Activated gamma-delta T cell treated with Interleukin-2 at 50 U/mL for 16 hours (primary cell): ENCODE measurements at places on chromosomes 5 and 9.
A peak's percentile ranks its signal among the peaks of the same experiment; 100 is the strongest.

DNA sequence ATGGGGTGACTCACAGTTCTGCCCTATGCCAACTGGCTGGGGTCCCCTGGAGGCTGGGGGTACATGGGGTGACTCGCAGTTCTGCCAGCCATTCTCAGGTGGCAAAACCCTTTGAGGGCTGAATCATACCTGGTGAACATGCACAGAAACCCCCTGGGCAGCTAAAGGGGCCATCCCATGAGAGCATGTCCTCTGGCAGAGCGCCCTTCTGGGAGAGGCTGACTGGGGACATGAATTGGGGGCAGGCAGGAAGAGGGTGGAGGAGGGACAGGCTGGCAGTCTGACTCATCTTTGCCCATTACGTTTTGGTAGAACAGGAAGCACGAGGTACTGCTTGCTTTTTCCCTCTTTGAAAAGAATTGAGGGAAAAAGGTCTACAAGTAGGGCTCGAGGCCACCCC is 16.7 kb downstream of the TRAF1 start:
- peak; percentile 59 for DNase-seq

DNA sequence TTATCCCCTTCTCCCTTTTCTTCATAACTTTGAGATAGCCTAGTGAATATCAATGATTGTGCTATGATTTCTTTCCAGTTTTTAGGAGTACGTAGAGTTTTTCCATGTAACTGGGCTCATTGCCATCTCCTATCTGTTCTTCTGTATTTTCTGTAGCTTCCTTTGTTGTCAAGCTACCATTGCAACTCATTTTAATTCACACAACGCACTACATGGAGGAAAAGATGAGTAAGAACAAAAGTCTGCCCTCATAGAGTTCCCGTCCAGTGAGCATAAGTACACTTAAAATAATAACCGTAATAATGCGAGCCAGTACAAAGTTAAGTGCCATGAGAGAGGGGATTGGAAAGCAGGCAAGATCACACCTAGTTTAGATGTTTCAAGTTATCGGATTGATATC is 177.7 kb downstream of the PAM start:
- DNase-seq: no peak

DNA sequence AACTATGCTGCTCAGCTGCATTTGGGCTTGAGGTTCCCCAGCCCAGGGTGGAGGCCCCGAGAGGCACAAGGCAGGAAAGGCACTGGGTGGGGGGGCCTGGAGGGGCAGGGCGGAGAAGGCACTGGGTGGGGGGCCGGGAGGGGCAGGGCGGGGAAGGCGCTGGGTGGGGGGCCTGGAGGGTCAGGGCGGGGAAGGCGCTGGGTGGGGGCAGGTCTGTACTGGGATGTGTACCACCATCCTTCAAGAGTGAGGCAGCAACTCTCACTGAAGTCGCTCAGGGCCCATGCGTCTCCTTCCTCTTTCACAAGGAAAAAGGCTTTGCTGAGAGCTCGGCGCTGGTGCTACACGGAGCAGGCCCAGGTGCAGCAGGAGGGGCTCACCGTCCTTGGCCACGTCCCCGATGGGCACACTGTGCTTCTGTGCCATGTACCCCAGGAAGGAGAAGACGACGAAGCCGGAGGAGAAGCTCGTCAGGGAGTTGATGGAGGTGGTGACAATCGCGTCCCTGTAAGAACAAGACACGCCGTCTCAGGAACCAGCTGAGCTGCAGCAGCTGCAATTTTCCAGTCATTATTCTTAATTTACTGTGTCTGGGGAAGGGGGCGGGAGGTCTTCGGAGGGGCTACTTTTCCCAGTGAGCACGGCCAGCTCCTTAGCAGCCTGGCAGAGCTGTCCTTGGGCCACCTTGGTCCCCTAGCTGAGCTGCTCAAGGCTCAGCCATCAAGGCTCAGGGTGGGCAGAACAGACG is 30.8 kb downstream of the SLC6A3 start:
- DNase-seq: no peak

GRCh38 chr9:136239983-136240330 is 5.7 kb downstream of the QSOX2 start:
- no peak for DNase-seq

- no peak for DNase-seq
Observed at GRCh38 chr9:22452415-22453010, 5.9 kb downstream of the DMRTA1 start.

GRCh38 chr9:82299870-82300269 is 311.3 kb downstream of the SPATA31D1 start:
- DNase-seq: no peak

GRCh38 chr9:113546566-113546965 is 83.0 kb downstream of the RGS3 start:
- no peak for DNase-seq

DNA sequence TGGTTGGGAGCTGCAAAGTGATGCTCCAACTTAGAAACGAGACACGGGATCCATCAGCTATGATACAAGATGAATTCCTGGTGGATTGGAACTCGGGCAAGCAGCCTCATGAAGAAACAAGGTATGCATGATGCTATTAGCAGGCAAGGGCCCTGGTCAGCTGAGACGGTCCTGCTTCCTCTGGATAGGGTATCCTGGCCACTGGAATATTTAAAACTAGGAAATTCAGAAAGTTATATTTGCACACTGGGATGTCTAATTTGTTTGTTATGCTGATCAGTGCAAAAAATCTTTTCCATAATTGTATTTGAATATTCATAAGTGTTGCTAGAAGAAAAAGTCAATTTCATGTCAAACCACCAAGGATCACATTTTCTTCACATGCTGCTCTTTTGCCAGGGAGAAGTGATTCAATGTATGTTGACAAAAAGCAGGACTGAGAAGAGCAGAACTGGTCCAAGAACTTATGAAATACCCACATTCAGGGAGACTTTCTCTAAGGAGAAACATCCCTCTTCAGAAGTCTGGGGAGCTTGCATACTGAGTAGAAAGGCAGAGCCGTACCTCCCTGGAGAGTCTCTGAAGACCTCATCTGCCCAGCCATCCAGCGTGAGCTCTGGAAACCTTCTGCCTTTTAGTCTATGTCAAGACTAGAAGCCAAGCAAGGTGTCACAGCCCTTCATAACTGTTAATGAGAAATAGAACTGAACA is 6.7 kb upstream of the NXNL2 start:
- DNase-seq: no peak

GRCh38 chr5:12016159-12016746 is 112.0 kb upstream of the CTNND2 start:
- DNase-seq: no peak

GRCh38 chr9:8653111-8653510 is 853.5 kb upstream of the DMAC1 start:
- DNase-seq: no peak

DNA sequence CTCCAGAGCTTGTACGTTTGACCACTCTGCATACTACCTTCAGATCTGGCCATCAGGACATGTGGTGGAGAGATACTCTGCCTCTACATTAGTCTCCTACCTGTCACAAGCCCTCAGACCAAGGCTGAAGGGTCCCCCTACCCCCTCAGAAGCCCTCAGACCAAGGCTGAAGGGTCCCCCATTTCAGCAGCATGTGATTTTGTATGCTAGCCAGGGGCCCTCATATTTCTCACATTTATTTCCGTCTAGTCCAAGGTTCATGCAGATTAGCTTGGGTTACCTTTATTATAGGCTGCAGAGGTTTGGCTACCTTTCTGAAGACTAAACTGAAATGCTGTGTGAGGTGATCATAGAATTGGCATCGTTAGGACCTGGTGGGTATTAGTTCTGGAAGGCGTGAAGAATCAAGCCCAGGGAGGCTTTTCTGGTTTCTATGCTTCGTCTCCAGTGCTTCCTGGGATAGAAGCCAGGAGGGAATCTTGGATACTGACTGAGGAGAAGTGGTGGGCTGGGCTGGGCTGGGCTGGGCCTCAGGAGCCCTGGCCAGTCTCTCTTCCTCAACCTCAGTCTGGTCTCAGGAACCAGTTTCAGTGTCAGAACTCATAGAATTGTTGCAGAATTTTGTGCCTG is 2.8 kb downstream of the SMIM32 start:
- DNase-seq: no peak

- DNase-seq: peak; percentile 58
Observed at GRCh38 chr9:126611592-126612325, 2.0 kb upstream of the LMX1B start.

DNA sequence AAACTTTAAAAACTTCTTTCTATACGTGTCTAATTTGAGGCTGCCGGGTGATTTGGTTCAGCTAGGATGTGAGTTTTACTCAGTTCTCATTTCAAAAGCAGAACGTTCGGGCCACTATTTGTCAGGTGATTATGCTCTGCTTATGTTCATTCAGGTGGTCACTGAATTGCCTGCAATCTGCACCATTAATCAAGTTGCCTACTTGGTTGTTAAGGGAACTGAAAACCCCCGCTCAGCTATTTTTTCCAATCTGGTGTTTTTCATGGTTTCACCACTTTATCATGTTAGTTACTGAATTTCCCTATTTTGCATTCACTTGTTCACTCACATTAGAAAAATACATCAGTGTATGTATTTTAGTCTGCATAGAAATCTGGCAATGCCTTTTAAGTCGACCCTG is 523.0 kb downstream of the CSNK1G3 start:
- no peak for DNase-seq

DNA sequence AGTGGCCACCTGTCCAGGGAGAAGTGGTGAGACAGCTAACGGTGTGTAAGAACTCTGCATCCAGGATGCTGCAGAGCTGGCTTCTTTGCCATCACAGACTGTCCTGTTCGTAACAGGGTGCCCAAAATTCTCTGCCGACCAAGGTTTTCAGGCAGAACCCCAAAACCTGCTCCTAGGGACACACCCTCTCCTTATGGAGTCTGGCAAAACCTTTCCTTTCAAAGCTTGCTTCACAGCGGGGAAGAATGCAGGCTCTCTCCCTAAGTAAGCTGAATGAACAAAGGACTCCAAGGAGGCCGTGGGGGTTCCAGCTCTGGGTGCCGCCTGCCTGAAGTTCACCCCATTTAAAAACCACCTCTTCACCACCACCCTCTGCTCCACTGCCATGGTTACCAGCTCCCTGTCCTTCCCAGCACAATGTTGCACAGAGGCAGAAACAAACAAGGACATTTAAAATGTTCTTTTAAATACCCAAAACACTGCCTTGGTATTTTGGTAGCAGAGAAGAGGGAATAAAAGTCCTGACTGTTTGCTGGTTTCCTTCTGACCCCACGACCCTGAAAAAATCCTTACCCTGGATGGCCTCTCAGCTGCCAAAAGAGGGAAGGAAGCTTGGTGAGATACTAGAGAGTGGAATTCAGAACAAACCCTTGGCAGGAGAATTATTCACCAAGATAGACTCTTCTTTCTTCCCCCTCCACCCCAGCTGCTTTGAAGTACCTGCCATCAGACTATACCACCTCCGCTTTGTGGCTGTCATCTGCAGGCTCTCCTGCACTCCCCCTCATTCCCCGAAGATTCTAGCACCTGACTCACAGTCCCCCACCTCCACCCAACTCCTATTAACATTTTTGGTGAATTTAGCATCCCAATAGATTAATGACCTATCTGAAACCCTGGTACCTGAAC is 7.1 kb upstream of the KLF9 start:
- peak; percentile 37 for DNase-seq

DNA sequence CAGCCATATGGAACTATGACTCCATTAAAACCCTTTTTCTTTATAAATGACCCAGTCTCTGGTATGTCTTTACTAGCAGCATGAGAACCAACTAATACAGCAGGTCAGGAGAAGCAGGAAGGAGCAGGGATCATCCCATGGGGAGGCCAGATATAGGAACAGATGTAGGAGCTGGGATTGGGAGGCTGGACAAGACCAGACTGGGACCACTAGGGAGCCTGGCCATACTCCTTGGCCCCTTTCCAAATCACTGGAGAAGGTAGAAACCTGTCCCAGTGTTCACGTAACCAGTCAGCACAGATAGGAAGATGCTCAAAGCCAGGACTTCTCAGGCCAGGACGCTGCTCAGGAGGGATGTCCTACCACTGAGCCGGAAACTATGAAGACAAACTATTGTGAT is 95.5 kb downstream of the LMX1B start:
- DNase-seq: no peak

- no peak for DNase-seq
Observed at GRCh38 chr5:78760366-78760765, 111.8 kb upstream of the LHFPL2 start.

DNA sequence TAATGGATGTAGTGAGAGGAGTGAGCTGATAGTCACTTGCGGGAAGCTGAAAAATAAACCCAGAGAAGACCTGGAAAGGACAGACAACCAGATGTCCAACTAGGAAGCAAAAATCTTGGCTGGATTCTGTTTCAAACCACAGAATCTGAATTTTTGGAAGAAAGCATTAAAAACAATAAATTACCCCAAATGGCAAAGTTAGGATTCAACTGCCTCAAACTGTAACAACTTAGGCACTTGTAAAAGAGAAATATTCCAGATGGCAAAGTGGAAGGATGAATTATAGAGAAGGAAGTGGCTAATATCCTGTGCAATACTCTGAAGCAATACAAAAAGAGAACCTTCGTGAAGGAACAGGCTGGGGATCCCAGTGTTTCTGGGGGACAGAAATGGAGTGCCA is 46.8 kb upstream of the SLIT3 start:
- DNase-seq: no peak

GRCh38 chr9:88791105-88791805 is 200.0 kb upstream of the S1PR3 start:
- DNase-seq: no peak

- DNase-seq: no peak
Observed at GRCh38 chr5:90542827-90543519, 13.6 kb upstream of the LYSMD3 start.

DNA sequence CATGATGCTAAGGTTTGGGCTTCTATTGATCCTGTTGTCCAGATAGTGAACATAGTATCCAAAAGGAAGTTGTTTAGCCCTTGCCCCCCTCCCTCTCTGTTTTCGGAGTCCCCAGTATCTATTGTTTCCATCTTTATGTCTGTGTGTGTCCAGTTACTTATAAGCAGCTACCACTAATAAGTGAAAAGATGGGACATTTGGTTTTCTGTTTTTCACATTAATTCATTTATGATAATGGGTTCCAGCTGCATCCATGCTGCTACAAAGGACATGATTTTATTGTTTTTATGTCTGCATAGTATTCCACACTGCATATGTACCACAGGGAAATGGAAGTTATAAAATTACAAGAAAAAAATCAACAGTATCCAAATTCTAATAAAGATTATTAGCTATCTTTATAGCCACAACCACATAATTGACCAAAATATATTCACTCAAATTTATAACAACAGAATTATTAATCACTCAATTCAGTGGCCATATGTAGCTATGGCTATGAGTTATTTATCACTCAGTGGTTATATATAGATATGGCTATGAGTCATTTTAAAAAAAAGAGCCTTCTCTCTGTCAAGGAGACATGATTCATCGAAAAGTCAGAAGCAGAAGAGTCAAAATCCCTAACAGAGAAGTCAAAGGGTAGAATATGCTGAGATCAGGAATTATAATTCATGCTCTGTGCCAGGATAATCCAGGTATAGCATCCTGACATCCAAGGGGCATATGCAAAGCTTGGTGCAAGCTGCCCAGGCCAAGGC is 367.5 kb downstream of the DEPDC1B start:
- no peak for DNase-seq

- no peak for DNase-seq
Observed at GRCh38 chr5:181212934-181213333, 7.9 kb upstream of the TRIM7 start.
